Stimulated activated CD4-positive, alpha-beta T cell treated with anti-CD3 and anti-CD28 coated beads, Interleukin-12 subunit alpha, Interleukin-12 subunit beta, amount 100 ng/mL, for 48 hours (primary cell): ENCODE measurements at places on chromosomes 2 and 18.

GRCh38 chr2:198440833-198441232 is 636.4 kb downstream of the PLCL1 start:
- DNase-seq, result no peak

GRCh38 chr2:101630224-101630949 is 67.1 kb upstream of the MAP4K4 start:
- DNase-seq, result no peak

- DNase-seq, result no peak
Measured at GRCh38 chr2:608711-609110, 68.5 kb downstream of the TMEM18 start.

DNA sequence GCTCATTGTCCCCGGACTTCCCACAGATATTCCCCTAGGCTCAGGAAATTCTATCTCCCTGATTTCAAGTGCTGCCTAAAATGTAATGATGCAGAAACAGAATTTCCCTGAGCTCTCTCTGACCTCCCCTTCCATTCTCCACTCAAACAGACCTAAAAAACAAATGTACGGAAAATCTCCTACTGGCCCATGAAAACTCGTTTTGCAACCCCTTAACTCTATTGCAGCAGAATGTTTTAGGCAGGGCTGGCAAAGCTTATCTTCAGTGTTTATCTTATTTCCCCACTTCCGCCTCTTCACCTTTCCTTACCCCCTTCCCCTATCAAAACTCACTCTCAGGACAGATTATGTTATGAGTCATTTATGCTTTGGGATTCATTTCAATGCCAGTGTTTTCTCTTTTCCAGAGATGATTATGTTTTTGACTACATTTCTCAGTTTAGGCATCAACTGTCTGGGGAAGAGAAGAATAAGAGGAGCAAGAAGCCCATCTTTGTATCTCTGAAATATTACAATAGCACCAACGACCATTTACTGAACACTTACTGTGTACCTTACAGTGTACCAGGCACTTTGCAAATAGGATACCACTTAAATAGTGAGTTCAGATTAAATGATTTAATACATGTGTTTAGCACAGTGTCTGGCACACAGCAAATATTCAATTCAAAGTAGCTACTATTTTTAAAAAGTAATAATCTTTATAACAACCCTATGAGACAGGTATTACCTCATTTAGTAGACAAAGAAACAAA is 53.9 kb upstream of the STPG4 start:
- DNase-seq, result no peak
